ENCODE measurements at places on chromosomes 7 and 10.
A peak's percentile ranks its signal among the peaks of the same experiment; 100 is the strongest.

GRCh38 chr7:6284055-6284400 lies 11.6 kb upstream of the CYTH3 start:
- no peak for DNase-seq
- no peaks in the 10 kb centered on the region for H3K36me3 ChIP-seq
- peaks cover 8% of the 10 kb centered on the region for H3K4me1 ChIP-seq
- no peak overlapping the region for H3K4me3 ChIP-seq
- H3K27me3 ChIP-seq: no peaks in the 10 kb centered on the region
- H3K27ac ChIP-seq: peak overlapping the region; percentile 86

GRCh38 chr7:156232931-156233705 lies 407.5 kb upstream of the RNF32 start:
- DNase-seq: no peak
- H3K4me1 ChIP-seq: no peaks in the 10 kb centered on the region
- no peaks in the 10 kb centered on the region for H3K36me3 ChIP-seq
- no peak overlapping the region for H3K4me3 ChIP-seq
- no peaks in the 10 kb centered on the region for H3K27me3 ChIP-seq

DNA sequence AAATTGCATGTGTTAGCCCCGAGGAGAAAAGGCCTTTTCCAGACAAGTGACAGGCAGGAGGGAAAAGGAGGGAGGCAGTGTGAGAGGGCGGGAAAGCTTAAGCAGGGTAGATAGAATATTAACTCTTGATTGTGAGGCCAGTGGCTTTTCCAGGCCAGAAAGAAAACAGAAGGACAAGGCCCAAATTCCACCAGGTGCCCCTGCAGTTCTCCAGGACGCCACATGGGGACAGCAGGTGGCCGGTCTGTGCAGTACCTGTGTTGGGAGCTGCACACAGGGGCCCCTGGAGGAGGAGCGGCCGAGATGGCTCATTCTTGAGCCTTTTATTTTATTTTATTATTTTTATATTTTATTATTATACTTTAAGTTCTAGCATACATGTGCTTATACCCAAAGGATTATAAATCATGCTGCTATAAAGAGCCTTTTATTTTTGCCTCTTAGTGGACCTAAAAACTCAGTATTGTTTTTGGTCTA lies 141.3 kb upstream of the KLF14 start:
- H3K4me1 ChIP-seq: peaks cover 24% of the 10 kb centered on the region
- H3K27me3 ChIP-seq: no peaks in the 10 kb centered on the region
- H3K27ac ChIP-seq: peak overlapping the region; percentile 56

DNA sequence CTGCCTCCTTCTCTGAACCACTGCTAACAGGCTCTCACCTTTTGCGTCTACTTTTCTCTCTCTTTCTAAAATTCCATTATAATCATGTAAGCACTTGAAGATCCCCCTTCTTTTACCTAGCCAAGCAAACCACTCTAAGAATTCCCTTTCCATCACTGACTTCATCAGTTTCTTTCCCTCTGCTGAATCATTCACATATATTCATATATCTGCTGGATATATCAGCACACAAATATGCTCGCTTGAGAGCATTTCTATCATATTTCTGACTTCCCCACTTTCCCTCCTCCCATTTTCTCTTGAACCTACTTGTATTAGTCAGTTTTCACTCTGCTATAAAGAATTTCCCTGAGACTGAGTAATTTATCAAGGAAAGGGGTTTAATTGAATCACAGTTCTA lies 84.2 kb upstream of the LRRN3 start:
- peak; percentile 77 for DNase-seq
- H3K36me3 ChIP-seq: no peaks in the 10 kb centered on the region
- no peaks in the 10 kb centered on the region for H3K27me3 ChIP-seq
- peaks cover 1% of the 10 kb centered on the region for H3K4me1 ChIP-seq
- H3K27ac ChIP-seq: peak overlapping the region; percentile 32

DNA sequence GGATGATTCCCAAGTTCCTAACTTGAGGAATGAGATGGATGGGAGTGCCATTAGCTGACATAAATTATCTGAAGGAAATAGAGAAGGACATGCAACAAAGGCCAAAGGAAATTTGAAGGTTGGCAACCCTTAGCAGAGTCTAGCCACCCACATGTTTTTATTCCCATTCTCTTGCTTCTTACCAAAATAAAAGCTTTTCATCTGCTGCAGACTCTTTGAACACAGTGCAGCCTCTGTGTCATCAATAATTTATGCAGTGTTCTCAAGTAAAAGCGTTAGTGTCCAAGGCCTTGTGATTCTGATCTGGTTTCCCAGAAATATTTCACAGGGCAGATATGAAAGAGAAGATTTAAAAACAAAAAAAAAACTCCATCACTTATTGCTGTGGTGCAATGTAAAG lies 98.5 kb downstream of the ST7 start:
- H3K27ac ChIP-seq: no peak overlapping the region
- no peaks in the 10 kb centered on the region for H3K36me3 ChIP-seq
- no peaks in the 10 kb centered on the region for H3K27me3 ChIP-seq
- no peak for DNase-seq

DNA sequence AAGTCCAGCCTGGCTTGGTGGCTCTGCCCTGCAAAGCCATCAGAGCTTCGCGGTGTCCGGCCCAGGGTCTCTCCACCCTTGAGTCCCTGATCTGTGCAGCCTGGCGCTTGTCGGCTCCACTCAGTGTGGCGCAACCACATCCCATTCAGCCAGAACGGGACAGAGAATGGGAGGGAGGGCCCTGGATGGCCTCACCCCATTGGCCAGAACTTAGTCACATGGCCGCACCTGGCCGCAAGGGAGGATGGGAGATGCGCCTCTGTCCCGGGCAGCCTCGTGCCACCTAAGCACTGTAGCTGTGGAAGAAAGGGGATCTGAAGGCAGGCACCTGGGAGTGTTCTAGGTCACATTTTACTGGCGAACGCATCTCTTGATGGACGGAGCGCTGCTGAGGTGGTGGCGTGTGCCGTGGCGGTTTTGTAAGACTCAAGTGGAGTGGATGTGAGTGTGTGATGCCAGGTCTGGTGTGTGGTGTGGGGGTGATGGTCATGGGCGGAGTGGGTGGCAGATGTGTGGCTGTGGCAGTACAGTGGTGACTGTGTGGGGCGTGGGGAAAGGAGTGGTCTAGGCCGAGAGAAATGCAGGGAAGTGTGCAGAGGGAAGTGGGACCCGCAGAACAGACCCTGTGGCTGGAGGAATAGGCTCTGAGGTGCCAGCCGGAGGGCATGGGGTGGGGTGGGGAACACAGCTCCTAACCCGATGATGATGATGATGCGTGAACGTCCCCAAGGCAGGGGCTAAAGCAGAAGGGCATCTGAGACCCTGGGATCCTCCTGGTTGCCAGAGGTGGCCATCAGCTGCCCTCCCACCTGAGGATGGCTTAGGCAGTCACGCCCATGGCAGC lies 19.0 kb downstream of the CLEC2L start:
- no peak overlapping the region for H3K27ac ChIP-seq
- H3K4me1 ChIP-seq: no peaks in the 10 kb centered on the region
- H3K4me3 ChIP-seq: no peak overlapping the region
- DNase-seq: no peak

GRCh38 chr10:62842983-62843382 lies 26.8 kb upstream of the EGR2 start:
- H3K4me1 ChIP-seq: no peaks in the 10 kb centered on the region
- DNase-seq: no peak
- no peak overlapping the region for H3K27ac ChIP-seq
- H3K36me3 ChIP-seq: no peaks in the 10 kb centered on the region

DNA sequence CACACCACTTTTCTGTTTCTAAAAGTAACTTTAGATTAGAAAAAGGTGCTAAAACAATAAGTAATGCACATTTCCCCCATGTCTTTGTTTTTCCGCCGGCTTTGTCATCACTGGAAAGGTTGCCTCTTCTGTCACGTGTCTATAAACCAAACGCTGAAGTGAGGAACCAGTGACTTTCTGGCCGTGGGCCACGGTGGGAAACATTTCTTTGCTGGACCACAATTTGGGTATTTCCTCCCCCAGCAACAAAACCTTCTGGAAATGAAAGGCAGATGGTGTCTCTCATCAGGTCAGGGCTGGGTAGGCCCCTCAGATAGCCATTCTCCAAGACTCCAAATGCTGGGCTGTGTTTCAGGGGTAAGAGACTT lies 174.5 kb downstream of the SH3PXD2A start:
- peaks cover 25% of the 10 kb centered on the region for H3K4me1 ChIP-seq
- H3K36me3 ChIP-seq: no peaks in the 10 kb centered on the region
- no peaks in the 10 kb centered on the region for H3K27me3 ChIP-seq
- no peak overlapping the region for H3K4me3 ChIP-seq
- no peak for DNase-seq

- no peak overlapping the region for H3K4me3 ChIP-seq
- no peaks in the 10 kb centered on the region for H3K27me3 ChIP-seq
- H3K27ac ChIP-seq: no peak overlapping the region
- H3K36me3 ChIP-seq: no peaks in the 10 kb centered on the region
Measured at GRCh38 chr7:41053820-41054219, 649.1 kb downstream of the INHBA start.

DNA sequence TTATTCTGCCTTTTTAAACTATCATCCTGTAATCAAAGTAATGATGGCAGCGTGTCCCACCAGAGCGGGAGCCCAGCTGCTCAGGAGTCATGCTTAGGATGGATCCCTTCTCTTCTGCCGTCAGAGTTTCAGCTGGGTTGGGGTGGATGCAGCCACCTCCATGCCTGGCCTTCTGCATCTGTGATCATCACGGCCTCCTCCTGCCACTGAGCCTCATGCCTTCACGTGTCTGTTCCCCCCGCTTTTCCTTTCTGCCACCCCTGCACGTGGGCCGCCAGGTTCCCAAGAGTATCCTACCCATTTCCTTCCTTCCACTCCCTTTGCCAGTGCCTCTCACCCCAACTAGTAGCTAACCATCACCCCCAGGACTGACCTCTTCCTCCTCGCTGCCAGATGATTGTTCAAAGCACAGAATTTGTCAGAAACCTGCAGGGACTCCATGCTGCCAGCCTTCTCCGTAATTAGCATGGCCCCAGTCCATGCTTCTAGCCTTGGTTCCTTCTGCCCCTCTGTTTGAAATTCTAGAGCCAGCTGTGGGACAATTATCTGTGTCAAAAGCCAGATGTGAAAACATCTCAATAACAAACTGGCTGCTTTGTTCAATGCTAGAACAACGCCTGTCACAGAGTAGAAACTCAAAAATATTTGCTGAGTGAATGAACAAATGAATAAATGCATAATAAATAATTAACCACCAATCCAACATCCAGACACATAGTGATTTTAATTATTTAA lies 151.7 kb downstream of the EGFR start:
- no peaks in the 10 kb centered on the region for H3K4me1 ChIP-seq
- H3K27ac ChIP-seq: no peak overlapping the region
- no peak for DNase-seq
- H3K27me3 ChIP-seq: no peaks in the 10 kb centered on the region

DNA sequence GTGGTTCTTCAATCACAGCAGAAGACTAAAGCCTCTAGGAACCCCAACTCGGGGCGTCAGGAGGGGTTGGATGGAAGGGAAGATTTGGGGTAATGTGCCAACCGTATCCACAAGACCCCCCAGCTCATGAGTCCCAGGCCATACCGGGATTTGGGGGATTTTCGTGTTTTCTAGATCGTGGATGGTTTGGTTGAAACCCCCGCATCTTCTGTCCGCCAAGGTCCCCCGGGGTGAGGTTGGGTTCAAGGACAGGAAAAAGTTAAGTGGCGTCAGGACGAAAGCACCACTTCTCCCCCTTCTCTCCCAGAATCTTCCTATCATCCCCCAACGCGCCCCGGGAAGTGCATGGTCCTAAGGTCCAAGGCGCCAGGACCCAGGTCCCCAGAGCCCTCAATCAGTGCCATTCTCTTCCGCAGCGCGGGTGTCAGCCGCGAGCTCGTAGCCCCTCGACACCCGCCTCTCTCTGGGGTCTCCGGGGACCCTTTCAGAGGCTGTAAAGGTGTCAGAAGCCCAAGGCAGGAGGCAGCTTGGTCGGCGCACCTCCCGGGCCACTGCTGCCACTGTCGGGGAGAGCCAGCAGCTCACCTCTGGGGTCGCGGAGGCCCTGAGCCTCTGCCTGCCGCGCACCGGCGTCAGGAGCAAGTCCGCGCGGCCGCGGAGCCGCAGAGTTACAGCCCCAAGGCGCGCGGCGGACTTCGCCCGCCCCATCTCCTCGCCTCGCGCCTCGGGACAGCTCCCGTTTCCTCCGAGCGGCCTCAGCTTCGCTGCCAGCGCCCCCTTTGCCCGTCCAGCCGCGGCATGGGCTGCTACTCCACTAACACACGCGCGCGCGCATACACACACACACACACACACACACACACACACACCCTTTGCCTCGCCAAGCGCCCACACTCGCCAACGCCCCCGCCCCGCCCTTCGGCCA lies 1.5 kb downstream of the MKX start:
- peak overlapping the region; percentile 33 for H3K4me3 ChIP-seq
- H3K27me3 ChIP-seq: peaks cover 54% of the 10 kb centered on the region
- H3K27ac ChIP-seq: no peak overlapping the region

- H3K4me1 ChIP-seq: peaks cover 12% of the 10 kb centered on the region
- no peaks in the 10 kb centered on the region for H3K27me3 ChIP-seq
- no peak overlapping the region for H3K27ac ChIP-seq
- no peaks in the 10 kb centered on the region for H3K36me3 ChIP-seq
- no peak for DNase-seq
- no peak overlapping the region for H3K4me3 ChIP-seq
Measured at GRCh38 chr10:118914629-118915028, 114.9 kb upstream of the NANOS1 start.

DNA sequence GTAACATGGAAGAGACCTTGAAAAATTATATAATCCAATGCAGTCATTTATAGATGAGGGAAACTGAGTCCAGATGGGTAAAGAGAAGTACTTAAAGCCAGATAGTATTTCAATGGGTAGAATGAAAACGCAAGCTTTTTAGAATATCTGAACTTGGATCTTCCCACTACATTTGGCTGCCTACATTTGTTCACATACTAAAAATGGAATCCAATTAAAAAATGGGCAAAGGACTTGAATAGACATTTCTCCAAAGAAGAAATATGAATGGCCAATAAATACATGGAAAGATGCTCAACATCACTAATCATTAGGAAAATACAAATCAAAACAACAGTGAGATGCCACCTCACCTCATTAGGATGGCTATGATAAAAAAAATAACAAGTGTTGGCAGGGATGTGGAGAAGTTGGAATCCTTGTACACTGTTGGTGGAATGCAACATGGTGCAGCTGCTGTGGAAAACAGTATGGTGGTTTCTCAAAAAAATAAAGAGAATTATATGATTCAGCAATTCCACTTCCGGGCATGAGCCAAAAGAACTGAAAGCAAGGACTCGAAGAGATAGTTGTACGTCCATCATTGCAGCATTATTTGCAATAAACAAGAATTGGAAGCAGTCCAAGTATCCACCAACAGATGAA lies 188.0 kb downstream of the FRMD4A start:
- 0 out of 2 replicates have a peak, but pooled peaks cover 2% of the 10 kb centered on the region for H3K27me3 ChIP-seq
- H3K4me1 ChIP-seq: peaks cover 19% of the 10 kb centered on the region
- H3K36me3 ChIP-seq: no peaks in the 10 kb centered on the region
- no peak overlapping the region for H3K27ac ChIP-seq
- no peak overlapping the region for H3K4me3 ChIP-seq

DNA sequence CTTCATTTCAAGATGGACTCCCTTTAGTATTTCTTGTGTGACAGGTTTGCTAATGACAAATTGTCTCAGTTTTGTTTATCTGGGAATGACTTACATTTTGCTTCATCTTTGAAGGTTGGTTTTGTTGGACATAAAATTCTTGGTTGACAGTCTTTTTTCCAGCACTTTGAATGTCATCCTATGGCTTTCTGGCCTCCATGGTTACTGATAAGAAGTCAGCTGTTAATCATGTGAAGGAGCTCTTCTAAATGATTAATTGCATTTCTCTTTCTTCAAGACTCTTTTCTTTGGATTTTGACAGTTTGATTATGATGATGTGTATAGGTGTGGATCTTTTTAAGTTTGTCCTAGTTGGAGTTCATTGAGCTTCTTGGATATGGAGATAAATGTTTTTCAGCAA lies 26.9 kb upstream of the HHEX start:
- H3K27ac ChIP-seq: no peak overlapping the region
- H3K4me3 ChIP-seq: no peak overlapping the region
- DNase-seq: no peak
- H3K27me3 ChIP-seq: no peaks in the 10 kb centered on the region
- H3K36me3 ChIP-seq: no peaks in the 10 kb centered on the region
- no peaks in the 10 kb centered on the region for H3K4me1 ChIP-seq
